Calu3 (cell line): ENCODE measurements at places on chromosomes 1 and 21. TPM values are rescaled to one million over a fixed set of nuclear protein-coding genes. Genes with fewer than 3 reads are reported as not detected.

GRCh38 chr1:41418857-41419583, 57.8 kb downstream of the FOXO6 start:
- H3K4me3 ChIP-seq: no peak overlapping the region
- peaks cover 33% of the 10 kb centered on the region for H3K4me1 ChIP-seq
- peak; percentile 93 for DNase-seq
- H3K27ac ChIP-seq: no peak overlapping the region

GRCh38 chr1:103525607-103526507, at the start of gene RNPC3:
Gene RNPC3, plus strand, starts transcription at chr1:103525699. Its CDS starts 372 bp downstream, at chr1:103526071.
- peaks cover 27% of the 10 kb centered on the region for H3K4me1 ChIP-seq
- peak; percentile 69 for DNase-seq
- H3K36me3 ChIP-seq: peaks cover 16% of the 10 kb centered on the region
- peak within 1 kb of the TSS; percentile 96 for H3K27ac ChIP-seq

The KCNJ6 gene
- 0.05 TPM in 1 of 2 replicates, not detected in the other for total RNA-seq

The CR1 gene
- not detected in 2 replicates for total RNA-seq

- H3K4me3 ChIP-seq: no peak overlapping the region
- H3K27me3 ChIP-seq: no peaks in the 10 kb centered on the region
- no peak overlapping the region for H3K27ac ChIP-seq
Measured at GRCh38 chr21:19878133-19878532, 1120.1 kb upstream of the NCAM2 start.

The ARMH1 gene
- total RNA-seq: 4.7 and 5.8 TPM in 2 replicates

The OTUD3 gene
- total RNA-seq: 7.4 and 14.7 TPM in 2 replicates

- DNase-seq: no peak
- peaks cover 39% of the 10 kb centered on the region for H3K27me3 ChIP-seq
- H3K4me3 ChIP-seq: no peak overlapping the region
- H3K4me1 ChIP-seq: no peaks in the 10 kb centered on the region
Measured at GRCh38 chr1:17699581-17699980, 55.6 kb upstream of the ACTL8 start.

The GJA4 gene
- not detected in 2 replicates for total RNA-seq

The PPIH gene
- total RNA-seq: 58.6 and 68.3 TPM in 2 replicates

- no peak overlapping the region for H3K27ac ChIP-seq
- peaks cover 66% of the 10 kb centered on the region for H3K27me3 ChIP-seq
- H3K4me3 ChIP-seq: no peak overlapping the region
- no peak for DNase-seq
- H3K36me3 ChIP-seq: no peaks in the 10 kb centered on the region
Measured at GRCh38 chr1:205259324-205259832, 31.6 kb downstream of the TMCC2 start.

The FAM151A gene
- total RNA-seq: not detected in 2 replicates

DNA sequence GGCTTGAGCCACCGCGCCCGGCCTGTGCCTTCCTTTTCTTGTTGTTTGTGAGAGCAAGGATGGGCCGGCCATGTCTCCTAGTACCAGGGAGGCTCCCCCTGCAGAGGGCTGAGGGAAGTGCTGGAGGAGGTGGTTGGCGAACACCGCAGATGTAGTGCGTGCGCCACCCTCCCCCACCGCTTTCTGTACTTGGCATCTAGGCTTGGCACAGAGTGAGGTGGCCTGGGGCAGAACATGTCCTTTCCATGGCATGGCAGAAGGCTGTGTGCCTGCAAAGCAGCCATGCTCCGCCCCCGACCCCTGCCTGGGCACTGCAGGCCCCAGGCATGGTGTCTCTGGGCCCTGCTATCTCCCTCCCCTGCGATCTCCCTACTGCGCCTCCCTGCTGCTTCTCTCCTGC, 30.7 kb downstream of the ALPL start:
- H3K4me1 ChIP-seq: no peaks in the 10 kb centered on the region
- no peak overlapping the region for H3K27ac ChIP-seq
- no peak overlapping the region for H3K4me3 ChIP-seq
- H3K27me3 ChIP-seq: peaks cover 43% of the 10 kb centered on the region
- peak; percentile 15 for DNase-seq

DNA sequence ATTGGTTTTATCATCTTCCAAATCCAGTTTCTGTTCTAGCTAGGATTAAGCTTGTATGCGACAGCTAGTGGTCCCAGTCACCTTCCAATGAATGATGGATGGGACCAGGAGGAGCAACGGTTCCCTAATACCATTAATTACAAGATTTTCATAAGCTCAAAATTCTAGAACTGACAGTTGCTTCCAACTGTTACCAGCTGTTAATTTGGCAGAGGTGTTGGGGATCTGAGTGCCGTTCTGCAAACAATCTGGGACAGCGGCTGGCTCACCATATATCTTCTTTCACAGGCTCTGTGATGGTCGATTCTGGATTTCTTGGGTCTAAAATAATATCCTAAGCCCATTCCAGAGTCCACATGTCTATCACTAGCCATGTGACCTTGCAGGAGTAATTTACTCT, 34.5 kb upstream of the RALGPS2 start:
- no peak for DNase-seq
- H3K4me1 ChIP-seq: peaks cover 17% of the 10 kb centered on the region
- H3K36me3 ChIP-seq: no peaks in the 10 kb centered on the region

The ZNF683 gene
- not detected in 2 replicates for total RNA-seq

The NTMT2 gene
- total RNA-seq: not detected in 2 replicates

DNA sequence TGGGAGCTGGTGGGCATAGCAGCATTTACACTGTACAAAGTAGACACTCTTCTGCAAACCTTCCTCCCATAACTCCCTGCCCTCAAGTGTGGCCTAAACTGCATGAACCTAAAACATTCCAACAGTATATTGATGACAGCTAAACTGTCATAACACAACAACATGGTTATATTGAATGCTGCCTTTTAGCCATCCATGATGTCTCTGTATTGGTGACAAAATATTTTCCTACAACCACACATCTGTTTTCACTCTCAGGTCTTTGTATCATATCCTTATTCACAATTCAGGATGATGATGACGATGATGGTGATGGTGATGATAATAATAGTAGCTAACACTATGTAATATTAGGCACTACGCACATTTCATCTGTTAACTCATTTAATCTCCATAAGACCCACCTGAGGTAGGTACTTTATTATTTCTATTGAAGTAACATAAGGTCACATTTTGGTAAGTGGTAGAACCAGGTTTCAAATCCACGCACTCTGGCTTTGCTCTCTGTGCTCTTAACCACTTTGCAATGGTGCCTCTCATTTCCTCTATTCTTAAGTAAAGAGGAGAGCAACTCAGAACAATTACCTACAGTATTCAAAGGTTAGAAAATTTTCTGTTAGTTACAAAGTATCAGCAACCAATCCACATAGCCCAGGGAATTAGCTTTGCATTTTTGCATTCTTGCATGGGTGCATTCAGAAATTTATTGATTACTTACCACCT, 185.1 kb upstream of the LMO4 start:
- no peak overlapping the region for H3K27ac ChIP-seq
- no peak for DNase-seq

GRCh38 chr1:92329347-92330129, 30.7 kb downstream of the RPAP2 start:
- no peaks in the 10 kb centered on the region for H3K27me3 ChIP-seq
- DNase-seq: no peak

GRCh38 chr1:233719655-233720341, 105.9 kb downstream of the KCNK1 start:
- H3K36me3 ChIP-seq: no peaks in the 10 kb centered on the region
- no peak overlapping the region for H3K4me3 ChIP-seq
- H3K27ac ChIP-seq: no peak overlapping the region
- H3K27me3 ChIP-seq: no peaks in the 10 kb centered on the region
- peaks cover 11% of the 10 kb centered on the region for H3K4me1 ChIP-seq

DNA sequence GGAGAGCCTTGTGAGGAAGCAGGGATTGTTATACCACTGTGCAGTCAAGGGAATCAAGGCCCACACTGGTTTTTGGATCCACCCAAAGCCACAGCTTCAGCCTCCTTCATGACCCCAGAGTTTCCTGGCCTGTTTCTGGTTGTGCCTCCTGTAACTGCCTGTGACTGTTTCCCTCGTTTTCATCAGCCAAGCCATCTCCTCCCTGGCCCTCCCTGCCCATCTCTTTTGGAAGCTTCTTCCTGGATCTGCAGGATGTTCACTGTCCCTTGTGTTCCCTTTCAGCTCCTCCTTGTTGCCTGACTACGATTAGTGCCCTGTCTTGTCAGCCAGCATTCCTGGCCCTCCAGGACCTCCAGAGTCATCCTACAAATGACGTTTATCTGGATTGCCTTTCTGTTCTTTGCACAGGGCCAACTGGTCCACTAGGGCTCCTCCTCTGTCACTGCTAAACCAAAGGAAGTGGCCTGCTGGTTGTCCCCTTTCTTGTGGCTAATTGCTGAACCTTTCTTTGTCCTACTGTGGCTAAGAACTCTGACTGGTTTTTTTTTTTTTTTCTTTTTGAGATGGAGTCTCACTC, 17.9 kb downstream of the SFT2D2 start:
- no peak for DNase-seq
- H3K4me3 ChIP-seq: no peak overlapping the region
- H3K27me3 ChIP-seq: no peaks in the 10 kb centered on the region

- no peak overlapping the region for H3K4me3 ChIP-seq
- no peaks in the 10 kb centered on the region for H3K27me3 ChIP-seq
- no peak for DNase-seq
- H3K27ac ChIP-seq: no peak overlapping the region
- peaks cover 5% of the 10 kb centered on the region for H3K36me3 ChIP-seq
Measured at GRCh38 chr1:85617633-85618100, 37.1 kb downstream of the CCN1 start.

DNA sequence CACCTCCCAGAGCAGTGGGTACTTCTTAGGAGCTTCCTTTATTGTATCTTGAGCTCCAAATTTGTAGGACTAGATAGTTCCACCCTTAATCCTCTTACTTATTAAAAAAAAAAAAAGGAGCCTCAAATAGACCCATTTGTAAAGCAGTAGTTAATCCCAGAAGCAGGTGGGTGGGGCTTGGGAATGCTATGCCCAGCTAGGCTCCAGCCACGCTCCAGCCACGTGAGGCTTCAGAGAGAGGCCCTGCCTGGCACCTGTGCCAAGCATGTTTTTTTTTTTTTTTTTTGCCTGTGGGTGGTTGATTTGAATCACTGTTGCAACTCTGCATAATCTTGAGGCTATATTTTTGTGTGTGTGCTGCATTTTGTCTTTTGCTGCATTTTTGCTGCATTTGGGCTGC, 7.0 kb downstream of the CACNA1E start:
- no peaks in the 10 kb centered on the region for H3K4me1 ChIP-seq
- no peak overlapping the region for H3K4me3 ChIP-seq
- peaks cover 82% of the 10 kb centered on the region for H3K27me3 ChIP-seq
- DNase-seq: no peak
- no peak overlapping the region for H3K27ac ChIP-seq
- H3K36me3 ChIP-seq: no peaks in the 10 kb centered on the region

- no peak overlapping the region for H3K27ac ChIP-seq
- H3K4me3 ChIP-seq: no peak overlapping the region
- DNase-seq: no peak
Measured at GRCh38 chr1:24139841-24140425, 3.0 kb downstream of the IL22RA1 start.

DNA sequence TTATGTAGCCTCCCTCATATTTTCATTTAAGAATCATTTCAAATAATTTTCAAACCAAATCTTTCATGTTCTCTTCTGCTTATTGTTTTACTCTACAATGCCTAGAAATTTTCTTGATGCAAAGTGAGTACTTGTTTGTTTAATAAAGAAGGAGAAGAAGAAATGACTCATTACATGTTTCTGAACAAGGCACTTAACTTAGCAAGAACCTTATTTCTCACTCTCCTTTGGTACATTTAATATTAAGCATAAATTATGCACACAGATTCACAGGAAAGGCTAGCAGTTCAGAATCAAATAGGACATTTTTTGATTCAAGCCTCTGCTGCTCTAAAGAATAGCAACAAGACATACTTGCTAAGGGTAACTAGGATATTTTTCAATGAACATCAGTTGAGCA, 9.1 kb downstream of the SCYL3 start:
- no peak overlapping the region for H3K4me3 ChIP-seq
- H3K27ac ChIP-seq: no peak overlapping the region
- peaks cover 37% of the 10 kb centered on the region for H3K36me3 ChIP-seq
- peaks cover 26% of the 10 kb centered on the region for H3K4me1 ChIP-seq

The SEMA4A gene
- 6.9 and 7.2 TPM in 2 replicates for total RNA-seq

The RPS27 gene
- 1,532 and 1,783 TPM in 2 replicates for total RNA-seq

The HTR6 gene
- total RNA-seq: not detected in 2 replicates

DNA sequence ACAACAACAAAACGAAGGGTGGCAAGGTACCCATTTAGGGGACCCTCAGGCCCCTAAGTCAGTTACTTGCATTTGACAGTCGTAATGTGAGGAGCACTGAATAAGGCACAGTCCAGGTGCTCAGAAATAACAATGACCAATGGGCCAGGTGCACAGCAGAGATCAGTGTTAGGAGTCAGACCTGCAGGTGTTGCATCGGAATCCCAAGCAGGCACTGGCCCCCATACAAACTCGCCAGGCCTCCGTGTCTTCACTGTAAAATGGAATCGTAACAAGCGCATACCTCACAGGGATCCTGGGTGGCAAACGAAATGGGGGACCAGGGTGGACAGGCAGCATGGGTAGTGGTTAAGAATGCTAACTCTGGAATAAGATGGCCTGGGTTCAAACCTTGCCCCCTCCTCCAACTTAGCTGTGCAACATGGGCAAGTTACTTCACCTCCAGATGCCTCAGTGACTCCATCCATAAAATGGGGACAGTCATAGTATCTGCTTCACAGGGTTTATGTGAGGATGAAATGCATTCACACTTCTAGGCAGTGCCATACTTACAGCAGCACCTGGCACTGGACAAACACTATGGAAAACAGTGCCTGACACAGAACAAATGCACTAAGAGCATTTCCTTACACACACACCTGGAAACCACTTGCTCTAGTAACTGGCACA, 20.2 kb downstream of the RCAN1 start:
- H3K36me3 ChIP-seq: no peaks in the 10 kb centered on the region
- H3K27me3 ChIP-seq: no peaks in the 10 kb centered on the region
- H3K4me3 ChIP-seq: no peak overlapping the region
- H3K4me1 ChIP-seq: peaks cover 15% of the 10 kb centered on the region
- no peak for DNase-seq

DNA sequence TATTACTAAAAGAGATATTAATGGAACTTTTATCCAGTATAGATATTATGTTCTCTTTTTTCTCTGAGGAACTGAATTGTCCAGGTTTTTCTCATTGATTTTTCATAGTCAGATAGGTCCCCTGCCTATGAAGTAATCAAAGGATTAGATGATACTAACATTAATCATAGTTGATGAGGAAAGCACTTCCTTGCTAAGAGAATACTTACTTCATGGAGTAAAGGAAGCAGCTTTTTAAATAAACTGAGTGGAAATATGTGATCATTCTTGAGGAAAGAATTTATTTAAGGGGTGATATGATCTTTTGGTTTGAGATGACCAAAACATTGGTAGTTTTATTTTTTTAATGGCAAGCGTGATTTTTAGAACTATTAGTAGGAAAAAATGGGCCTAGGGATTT, 58.9 kb downstream of the SWT1 start:
- no peak overlapping the region for H3K4me3 ChIP-seq
- H3K36me3 ChIP-seq: no peaks in the 10 kb centered on the region
- H3K27ac ChIP-seq: no peak overlapping the region
- H3K27me3 ChIP-seq: no peaks in the 10 kb centered on the region
- no peak for DNase-seq
- H3K4me1 ChIP-seq: no peaks in the 10 kb centered on the region
